ENCODE measurements at places on chromosomes 3 and 15.
A peak's percentile ranks its signal among the peaks of the same experiment; 100 is the strongest.

- DNase-seq: no peak
Observed at GRCh38 chr3:87272718-87273341, 3.6 kb downstream of the POU1F1 start.

DNA sequence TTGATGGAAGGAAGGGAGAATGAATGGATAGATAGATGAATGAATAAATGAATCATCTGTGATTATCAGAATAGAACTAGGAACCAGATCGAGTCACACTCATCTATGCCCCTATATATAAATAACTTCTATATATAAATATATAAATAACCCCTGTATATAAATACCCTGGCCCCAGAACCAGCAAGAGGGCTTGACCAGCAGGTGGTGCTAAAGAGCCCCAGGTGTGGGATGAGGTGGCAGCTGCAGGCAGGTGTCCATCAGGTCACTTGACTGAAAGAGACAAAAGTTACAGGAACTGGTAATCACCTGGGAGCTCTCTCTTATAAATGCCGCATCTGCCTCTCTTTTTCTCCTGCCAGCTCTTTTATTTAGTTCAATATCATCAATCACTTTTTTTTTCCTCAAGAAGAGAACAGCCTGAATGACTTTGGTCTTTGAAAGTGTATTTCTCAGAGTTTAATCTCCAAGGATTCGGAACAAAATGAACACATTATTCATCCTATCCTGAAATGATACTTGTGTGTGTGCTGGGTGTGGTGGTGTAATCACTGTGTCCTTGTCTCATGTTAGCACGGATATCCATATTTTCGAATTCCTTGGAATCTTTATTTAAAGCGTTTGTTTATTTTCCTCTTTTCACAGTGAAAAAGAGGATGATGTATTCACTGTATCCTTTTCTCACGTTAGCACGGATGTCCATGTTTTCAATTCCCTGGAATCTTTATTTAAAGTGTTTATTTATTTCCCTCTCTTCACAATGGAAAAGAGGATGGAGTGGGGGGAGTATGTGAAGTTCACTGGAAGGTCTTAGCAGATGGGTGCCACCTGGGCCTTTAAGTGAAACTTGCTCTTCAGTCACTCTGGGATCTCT is 35.4 kb upstream of the ATG7 start:
- DNase-seq: peak; percentile 83

DNA sequence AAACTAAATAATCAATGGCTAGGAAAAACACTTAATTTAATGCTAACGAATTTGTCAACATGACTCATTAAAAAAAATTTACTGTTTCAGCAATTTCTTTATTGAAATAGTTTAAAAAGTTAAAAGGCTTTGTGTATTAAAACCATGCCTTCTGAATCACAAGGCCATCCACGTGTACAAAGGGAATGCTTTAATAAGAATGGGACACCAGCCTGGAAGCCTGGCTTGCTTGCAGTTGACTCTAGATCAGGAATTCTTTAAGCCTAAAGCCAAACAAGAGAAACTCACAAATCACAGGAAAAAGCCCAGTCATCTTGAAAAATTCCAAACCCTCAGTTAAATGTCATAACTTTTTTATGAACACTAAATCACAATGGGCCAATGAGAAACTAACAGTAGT is 137.6 kb downstream of the PEAK1 start:
- DNase-seq: no peak

- no peak for DNase-seq
Observed at GRCh38 chr3:58434990-58435389, 1.4 kb upstream of the PDHB start.
